Stimulated activated CD4-positive, alpha-beta T cell treated with anti-CD3 and anti-CD28 coated beads, Interleukin-12 subunit alpha, Interleukin-12 subunit beta, amount 100 ng/mL, for 48 hours (primary cell): ENCODE measurements at places on chromosomes 12 and 14.

GRCh38 chr12:41663598-41664265, 475.6 kb downstream of the PDZRN4 start:
- no peak for DNase-seq

- no peak for DNase-seq
Measured at GRCh38 chr12:54304187-54304810, 3.5 kb upstream of the NFE2 start.

DNA sequence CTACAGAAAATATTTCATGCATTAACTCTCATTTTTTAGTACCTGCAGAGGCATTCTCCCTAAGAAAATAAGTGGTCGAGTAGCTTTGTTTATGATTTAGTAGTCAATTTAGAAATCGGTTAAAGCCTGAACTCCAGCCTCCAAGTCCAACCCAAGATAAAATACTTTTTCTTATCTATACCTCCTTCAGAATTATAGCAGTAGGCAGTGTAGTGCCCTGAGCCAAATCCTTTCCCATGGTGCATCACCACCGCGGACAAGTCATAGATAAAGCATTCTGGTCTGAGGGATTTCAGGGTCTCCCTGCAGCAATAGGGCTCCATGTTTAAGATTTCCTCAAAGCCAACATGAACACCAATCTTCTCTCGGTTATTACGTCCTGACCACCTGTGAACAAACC, 30.5 kb downstream of the USP44 start:
- DNase-seq = no peak

- no peak for DNase-seq
Measured at GRCh38 chr14:74865156-74865555, 10.8 kb downstream of the PROX2 start.

DNA sequence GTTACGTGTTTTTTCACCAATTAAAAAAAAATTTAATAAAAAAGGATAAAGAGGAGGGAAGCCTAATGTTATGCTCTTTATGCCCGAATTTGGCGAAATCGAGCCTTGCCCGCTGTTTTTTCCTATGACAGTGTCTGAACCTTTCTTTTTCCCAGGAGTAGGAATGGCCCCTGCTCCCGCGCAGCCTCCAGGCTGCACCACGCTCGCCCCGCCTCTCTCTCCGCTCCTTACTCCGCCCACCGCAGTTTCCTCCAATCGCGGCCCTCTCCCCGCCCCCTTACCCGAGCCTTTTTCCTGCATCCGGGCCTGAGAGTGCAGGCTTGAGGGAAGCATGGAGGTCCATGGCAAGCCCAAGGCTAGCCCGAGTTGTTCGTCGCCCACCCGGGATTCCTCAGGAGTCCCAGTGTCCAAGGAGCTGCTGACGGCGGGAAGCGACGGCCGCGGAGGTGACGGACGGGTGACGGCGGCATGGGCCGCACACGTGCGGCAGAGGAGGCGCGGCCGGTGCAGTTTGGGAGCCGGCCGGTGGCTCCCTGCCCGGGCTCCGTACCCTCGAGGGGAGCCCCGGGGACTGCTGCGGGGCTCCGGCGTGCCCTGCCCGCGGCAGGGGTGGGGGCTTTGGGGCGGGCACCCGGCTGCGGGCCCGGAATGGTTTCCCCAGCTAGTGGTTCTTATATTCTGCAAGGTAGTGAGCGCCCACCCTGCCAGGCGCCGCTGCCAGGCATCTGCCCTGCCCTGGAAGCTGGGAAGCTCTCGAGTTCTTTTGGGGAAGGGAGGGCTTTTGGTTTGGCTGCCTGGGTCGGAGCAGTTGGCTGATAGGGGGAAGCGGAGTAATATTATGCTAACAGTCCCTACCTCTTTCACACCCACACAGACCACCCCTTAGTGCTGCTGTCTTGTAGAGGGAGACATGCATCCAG, at the start of gene NOPCHAP1:
Gene NOPCHAP1 (plus strand): TSS at position 295 of the 920 bp plus-strand sequence. CDS start 37 bp downstream, at position 332.
- peak; percentile 82 for DNase-seq

DNA sequence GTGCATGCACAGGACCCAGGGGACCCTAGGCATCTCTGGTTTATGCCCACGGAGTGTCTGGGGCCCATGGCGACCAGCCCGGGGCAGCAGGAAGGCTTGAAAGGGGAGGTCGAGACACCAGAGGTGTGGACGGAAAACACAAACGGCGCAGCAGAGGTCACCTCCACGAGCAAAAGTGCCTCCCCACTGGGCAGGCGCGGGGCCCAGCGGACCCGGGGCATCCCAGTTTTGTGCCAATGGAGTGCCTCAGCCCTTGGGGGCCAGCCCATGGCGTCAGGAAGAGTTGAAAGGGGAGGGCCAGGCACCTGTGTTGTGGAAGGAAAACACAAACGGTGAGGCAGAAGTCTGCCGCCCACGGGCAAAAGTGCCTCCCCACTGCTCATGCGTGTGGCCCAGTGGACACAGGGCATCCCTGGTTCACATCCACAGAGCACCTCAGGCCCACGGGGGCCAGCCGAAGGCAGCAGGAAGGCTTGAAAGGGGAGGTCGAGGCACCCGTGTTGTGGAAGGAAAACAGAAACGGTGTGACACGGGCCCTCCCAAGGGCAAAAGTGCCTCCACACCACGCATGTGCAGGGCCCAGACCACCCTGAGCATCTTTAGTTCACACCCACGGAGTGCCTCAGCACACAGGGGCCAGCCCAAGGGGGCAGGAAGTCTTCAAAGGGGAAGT, 378.8 kb downstream of the ALG10 start:
- DNase-seq = no peak

DNA sequence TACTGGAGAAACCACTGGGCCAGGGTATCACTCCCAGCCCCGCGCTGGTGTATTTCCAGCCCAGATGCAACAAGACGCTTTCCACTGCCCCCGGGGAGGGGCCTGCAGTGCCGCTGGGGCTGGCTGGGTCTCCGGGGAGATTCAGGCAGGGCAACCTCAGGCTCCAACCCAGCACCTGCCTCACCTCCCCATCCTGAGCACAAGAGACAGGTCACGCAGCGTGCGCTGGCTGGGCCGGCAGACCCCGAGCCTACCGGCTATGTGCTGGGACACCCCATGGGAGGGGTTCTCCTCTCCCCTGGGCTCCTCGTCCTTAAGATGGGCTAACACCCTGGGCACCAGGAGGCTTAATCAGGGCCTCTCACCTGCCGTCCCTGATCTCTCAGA, 80.9 kb downstream of the RFLNA start:
- DNase-seq = no peak

DNA sequence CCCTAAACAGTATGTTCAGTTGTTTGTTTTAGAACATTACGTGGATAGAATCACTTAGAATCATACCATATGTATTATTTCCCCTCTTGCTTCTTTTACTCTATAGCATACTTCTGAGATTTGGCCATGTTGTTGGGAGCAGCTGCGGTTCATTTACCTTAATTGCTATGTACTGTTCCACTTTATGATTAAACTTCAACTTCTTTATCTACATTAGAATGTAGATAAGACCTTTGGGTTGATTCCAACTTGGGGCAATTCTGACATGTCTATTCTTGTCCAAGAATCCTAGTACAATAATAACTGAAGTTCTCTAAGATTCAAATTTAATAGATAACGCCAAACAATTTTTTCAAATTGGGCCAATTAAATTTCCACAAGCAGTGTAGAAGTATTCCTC, 80.7 kb downstream of the GRIN2B start:
- no peak for DNase-seq

DNA sequence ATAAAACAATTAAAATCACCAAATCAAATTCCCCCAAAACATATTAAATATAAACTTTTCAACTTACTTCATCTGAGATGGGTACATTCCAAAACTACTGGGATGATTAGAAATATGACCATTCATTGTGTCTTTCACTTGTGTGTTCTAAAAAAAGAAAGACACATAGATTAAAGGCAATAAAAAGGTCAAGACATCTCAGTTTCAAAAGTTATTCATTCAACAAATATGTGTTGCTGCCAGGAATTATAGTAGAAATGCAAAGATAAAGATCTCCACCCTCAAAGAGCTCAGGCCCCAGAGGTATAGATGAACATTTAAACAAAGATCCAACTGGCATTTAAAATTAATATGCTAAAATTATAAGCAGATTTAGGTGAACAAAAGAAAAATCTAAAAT, 106.4 kb downstream of the EPS8 start:
- DNase-seq = no peak

DNA sequence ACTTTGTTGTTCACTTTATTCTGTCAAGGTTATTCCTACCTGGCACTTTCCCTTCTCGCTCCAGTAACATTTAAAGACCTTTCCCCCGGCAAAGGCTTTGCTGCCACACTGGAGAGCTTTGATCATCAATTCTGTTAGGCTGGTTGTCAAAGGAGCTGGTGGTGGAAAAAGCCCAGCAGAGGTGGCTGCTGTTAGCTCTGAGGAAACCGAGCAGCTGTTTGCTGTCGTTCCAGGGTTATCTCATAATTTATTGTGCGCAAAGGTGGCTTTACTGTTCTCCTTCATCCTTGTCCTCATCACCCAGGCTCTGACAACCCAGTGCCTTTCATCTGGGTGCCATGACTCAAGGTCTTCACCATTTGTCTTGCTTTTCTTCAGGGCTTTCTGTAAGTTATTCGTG, 38.2 kb upstream of the CRADD start:
- no peak for DNase-seq

DNA sequence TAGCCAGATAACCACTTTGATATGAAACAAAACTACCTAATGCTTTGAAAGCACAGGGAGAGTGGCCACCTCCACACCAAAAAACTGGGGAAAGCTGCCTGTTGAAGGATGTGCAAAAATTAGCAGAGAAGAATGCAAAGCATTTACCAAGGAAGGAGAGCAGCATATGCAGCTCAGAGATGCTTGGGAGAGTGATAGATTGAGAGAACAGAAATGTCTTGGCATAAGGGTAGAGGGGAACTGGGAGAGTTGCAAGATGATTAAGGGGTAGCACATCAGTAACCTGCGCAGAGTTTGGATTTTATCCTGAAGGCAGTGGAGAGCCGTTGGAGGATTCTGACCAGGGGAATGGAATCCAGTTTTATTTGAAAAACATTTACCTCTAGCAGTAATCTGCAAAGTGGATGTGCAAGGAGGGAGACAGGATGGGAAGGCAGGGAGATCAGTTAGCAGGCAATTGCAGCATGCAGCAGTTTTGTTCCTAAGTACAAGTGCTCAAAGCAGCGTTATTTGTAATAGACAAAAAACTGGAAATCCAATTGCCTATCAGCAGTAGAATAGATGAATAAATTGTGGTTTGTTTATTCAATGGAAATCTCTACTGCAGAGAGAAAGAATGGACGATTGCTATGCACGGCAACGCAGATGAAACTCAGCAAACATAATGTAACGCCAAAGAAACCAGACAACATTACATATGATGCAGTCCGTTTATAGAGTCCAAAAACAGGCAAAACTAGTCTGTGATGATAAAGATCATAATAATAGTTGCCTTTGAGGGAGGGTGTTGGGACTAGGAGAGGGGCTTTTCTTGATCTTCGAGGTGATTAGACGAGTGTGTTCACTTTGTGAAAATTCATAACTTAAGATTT, 81.5 kb downstream of the BHLHE41 start:
- no peak for DNase-seq

DNA sequence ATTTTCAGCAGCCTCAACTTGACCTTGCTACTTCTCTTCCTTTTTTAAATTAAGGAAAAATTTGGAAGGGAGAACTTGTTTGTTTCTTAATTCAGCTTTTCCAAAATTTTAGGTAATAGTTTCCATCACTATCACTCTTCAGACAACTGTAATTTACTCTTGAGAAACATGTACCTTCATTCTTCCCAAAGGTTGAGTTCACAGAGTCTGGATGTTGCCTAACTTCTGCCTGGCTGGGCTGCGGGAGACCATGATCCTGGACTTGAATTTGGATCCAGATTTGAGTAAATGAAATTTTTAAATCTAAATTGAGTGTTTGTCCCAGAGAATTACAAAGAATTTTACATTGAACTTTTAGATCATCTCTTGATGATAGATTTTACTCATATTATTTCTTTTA, 193.1 kb downstream of the CCDC91 start:
- no peak for DNase-seq

- no peak for DNase-seq
Measured at GRCh38 chr14:61570549-61571290, 124.6 kb upstream of the HIF1A start.
